ENCODE measurements at places on chromosomes 3 and 15.

GRCh38 chr15:25789211-25789610 is 73.9 kb downstream of the ATP10A start:
- no peak overlapping the region for H3K27ac ChIP-seq
- no peaks in the 10 kb centered on the region for H3K27me3 ChIP-seq
- H3K4me3 ChIP-seq = no peak overlapping the region
- no peaks in the 10 kb centered on the region for H3K36me3 ChIP-seq
- peaks cover 39% of the 10 kb centered on the region for H3K4me1 ChIP-seq

- no peaks in the 10 kb centered on the region for H3K36me3 ChIP-seq
- H3K4me3 ChIP-seq = no peak overlapping the region
- H3K27me3 ChIP-seq = peaks cover 17% of the 10 kb centered on the region
- no peaks in the 10 kb centered on the region for H3K4me1 ChIP-seq
- H3K27ac ChIP-seq = no peak overlapping the region
Observed at GRCh38 chr3:186307594-186308221, 54.3 kb downstream of the DGKG start.

- no peaks in the 10 kb centered on the region for H3K27me3 ChIP-seq
- no peak overlapping the region for H3K4me3 ChIP-seq
- peak overlapping the region; percentile 28 for H3K27ac ChIP-seq
- DNase-seq = no peak
- peaks cover 33% of the 10 kb centered on the region for H3K4me1 ChIP-seq
Observed at GRCh38 chr3:114122027-114122709, 56.7 kb downstream of the DRD3 start.

- H3K4me3 ChIP-seq = no peak overlapping the region
- no peak for DNase-seq
- no peaks in the 10 kb centered on the region for H3K4me1 ChIP-seq
- H3K27ac ChIP-seq = no peak overlapping the region
- no peaks in the 10 kb centered on the region for H3K27me3 ChIP-seq
Observed at GRCh38 chr15:27574541-27575054, 524.5 kb downstream of the OCA2 start.

Data from neural crest cell (in vitro differentiated cells).